Cardiac septum (tissue), 1 donor: ENCODE measurements at places on chromosomes 4 and X. TPM values are rescaled to one million over a fixed set of nuclear protein-coding genes. Genes with fewer than 3 reads are reported as not detected.
A peak's percentile ranks its signal among the peaks of the same experiment; 100 is the strongest.

Gene CT45A1
- total RNA-seq, result not detected

Gene IL2RG
- total RNA-seq, result 2.3 TPM

Gene RNF212
- 1.4 TPM for total RNA-seq

Gene PNMA6F
- not detected for total RNA-seq

Gene GPC3
- 1.6 TPM for total RNA-seq

GRCh38 chrX:27675493-27675892 lies 85.3 kb downstream of the DCAF8L2 start:
- DNase-seq, result no peak

DNA sequence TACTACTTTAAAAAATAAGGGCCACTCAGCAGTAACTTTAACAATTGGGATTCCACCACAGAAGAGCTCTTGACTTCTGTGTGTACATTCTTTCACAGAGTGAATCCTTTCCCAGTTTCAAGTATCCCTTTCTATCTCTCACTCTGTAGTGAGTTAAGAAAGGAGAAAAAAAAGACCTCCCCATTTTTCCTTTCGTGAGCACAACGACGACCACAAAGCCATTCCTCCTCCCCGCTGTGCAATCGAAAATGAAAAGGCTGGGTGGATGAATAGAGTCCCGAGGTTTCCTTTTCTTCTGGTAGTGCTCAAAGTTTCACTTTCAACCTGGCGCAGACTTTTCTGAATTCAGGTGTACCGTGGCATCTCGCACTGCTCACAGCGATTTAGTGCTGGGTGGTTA lies 58.0 kb downstream of the TAB3 start:
- DNase-seq, result no peak

DNA sequence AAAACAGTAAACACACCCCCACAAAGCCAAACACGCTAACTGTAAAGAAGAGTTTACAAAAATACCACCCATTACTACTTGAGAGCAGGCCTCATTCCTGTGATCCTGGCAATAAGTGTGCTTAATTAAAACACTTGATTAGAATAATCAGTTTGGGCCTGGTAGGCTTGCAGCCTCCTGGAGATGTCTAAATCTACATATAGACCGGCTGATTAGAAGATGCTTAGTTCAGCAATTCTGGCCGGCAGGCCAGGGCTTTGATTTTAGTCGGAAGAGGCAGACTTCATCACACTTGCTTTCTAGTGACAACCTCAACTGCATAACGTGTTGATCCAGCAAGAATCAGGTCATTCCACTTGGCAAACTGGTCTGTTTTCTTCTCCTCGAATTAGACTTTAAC lies 114.0 kb downstream of the DCTD start:
- DNase-seq, result no peak

- DNase-seq, result no peak
These were observed 108.3 kb downstream of the NLGN4X start for GRCh38 chrX:6120329-6120728.

DNA sequence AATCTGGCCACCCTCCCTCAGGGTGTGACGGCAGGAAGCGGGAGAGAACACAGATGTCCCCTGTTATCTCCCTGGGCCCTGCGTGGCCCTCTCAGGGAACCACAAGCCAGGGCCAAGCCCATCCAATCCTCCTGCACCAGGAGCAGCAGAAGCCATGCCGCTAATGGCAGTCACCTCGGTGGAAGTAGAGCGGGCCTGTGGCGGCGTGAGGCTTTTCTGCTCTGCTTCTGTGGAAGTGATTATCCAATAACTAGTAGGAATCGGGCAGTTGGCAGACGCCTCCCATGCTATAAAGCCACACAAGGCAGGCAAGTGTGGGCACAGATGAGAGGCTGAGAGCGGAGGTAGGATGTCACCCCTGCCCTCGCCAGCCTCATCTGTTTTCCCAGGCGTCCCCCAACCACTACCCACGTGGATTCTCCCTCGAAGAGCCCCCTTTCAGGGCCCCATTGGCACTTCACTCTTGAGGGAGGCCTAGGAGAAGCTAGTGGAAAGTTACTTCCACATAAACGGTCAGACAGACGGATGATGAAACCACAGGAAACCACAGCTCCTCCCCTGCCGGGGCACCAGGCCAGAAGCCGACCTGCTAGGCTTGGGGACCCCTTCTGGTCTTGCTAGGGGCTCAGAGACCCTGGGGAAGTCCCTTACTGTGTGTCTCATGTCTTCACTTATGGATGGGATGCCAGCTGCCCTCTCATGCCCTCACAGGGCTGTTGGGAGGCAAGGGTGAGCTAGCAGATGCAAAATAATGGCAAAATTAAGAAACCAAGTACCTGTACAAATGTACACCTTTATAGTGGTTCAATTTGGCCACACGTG lies 18.8 kb upstream of the TMSB4X start:
- peak; percentile 86 for DNase-seq

- no peak for DNase-seq
These were observed 8.8 kb downstream of the SPRY1 start for GRCh38 chr4:123405267-123405865.

- DNase-seq, result no peak
These were observed 212.7 kb downstream of the SHOX start for GRCh38 chrX:843306-843705.

DNA sequence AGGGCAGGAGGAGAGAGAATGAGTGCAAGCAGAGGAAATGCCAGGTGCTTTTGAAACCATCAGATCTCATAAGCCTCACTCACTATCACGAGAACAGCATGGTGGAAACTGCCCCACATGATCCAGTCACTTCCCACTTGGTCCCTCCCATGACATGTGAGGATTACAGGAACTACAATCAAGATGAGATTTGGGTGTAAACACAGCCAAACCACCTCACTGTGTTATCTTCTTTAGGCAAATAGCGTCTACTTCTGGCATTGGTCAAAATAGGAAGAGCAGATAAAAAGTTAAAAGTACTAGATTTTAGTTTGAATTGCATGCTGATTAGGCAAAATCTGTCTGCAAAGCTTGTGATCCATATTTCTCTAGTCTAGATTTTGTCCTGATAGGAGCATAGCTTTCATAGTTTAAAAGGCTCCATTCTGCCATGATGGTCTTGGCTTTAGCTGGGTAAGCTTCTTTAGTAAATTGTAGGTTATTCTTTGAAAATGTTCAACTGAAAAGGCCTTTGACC lies 267.5 kb downstream of the NKX6-1 start:
- no peak for DNase-seq

GRCh38 chrX:52979568-52979967 lies 21.2 kb upstream of the FAM156A start:
- DNase-seq, result peak; percentile 44
